NCI-H524 treated with DMSO at 0.1 percent for 48 hours (cell line): ENCODE measurements at places on chromosomes 2 and 18.

DNA sequence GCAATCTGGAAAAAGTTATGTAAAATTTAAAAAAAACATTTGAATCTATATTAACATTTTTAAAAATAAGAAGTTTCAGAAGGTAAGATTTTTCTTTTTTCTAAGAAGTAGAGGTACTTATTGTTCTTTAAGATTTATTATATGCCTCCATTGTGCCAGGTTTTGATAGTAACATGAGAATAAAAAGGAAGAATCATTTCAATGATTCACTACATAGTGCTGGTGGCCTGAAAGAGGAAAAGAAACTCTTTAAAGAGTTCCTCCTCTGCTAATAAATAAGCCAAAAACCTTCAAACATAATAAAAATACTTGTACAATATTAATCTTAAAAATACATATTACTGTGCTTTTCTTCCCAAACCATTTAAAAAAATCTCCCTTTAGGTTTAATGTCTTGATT lies 69.0 kb downstream of the ANKRD44 start:
- DNase-seq, result no peak

GRCh38 chr18:31648966-31649429 lies 35.4 kb downstream of the B4GALT6 start:
- DNase-seq, result no peak

- DNase-seq, result no peak
Observed at GRCh38 chr18:38751898-38752297, 1186.3 kb upstream of the CELF4 start.

GRCh38 chr18:36160959-36161371 lies 26.3 kb upstream of the MOCOS start:
- DNase-seq, result no peak

DNA sequence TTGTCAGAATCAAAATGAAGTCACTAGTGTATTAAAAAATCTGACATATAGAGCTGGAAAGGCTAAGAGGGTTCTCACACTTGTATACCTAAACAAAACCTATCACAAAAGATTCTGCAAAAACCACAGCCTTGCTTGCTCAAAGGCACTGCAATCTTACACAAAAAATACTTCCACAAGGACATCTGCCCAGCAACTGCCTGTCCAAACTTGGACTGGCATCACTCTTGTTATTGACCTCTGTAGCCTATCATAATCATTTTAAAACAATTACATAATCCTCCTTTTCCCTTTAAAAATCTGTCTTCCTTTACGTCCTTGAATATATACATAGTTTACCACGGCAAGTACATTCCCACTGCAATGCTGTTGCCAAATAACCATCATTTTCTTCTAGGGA lies 19.9 kb downstream of the CHMP3 start:
- DNase-seq, result no peak

DNA sequence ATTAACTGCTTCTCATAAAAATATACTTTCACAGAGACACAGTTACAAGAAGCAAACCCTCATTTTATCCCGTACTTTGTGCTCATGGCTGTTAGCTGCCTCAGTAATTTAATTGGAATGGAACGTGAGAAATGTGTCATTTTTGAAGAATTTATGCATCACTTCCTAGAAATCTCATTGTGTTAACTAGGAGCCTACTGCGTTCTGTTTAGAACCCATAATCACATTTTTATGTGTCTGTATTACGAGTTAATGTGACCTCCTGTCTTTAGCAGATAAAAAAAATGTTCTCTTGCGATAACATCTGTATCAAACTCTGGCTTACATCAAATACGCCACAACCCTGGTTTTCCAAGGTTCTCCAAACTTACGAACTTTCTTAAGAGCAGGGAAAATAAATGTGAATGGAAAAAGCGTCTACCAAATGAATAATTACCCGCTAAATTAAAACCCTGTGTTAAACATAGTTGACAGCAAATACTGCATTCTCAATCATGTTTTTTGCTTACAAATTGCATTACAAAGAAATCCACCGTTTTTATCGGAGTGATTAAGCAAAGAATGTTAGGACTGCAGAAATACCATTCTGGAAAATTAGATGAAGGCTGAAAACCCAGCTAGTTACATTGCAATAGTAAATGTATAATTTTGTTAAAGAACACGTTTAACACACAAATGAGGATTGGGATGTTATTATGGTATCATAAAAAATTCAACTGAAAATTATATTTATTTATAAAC lies 12.1 kb upstream of the GBX2 start:
- no peak for DNase-seq
